DMS153 (cell line): ENCODE measurements at places on chromosomes 11 and 22.

DNA sequence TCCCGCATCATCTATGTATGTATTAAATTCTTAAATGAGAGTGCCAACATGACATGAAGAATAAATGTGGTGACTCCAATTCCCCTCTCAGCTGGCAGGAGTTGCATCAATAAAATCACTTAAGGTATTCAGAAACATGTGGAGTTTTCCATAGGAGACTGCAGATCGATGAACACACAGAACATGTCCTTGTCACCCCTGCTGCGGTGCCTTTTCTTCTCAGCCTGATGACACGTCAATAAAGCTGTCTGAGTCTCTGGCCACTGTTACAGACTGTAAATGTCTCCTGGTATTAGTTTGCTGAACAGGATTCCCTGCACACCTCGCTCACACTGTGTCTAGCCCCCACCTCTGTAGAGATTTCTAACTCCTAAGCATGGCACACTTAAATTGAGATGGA lies 460.5 kb downstream of the LRRC4C start:
- DNase-seq, result no peak

GRCh38 chr11:74638869-74639268 lies 46.5 kb downstream of the POLD3 start:
- no peak for DNase-seq

DNA sequence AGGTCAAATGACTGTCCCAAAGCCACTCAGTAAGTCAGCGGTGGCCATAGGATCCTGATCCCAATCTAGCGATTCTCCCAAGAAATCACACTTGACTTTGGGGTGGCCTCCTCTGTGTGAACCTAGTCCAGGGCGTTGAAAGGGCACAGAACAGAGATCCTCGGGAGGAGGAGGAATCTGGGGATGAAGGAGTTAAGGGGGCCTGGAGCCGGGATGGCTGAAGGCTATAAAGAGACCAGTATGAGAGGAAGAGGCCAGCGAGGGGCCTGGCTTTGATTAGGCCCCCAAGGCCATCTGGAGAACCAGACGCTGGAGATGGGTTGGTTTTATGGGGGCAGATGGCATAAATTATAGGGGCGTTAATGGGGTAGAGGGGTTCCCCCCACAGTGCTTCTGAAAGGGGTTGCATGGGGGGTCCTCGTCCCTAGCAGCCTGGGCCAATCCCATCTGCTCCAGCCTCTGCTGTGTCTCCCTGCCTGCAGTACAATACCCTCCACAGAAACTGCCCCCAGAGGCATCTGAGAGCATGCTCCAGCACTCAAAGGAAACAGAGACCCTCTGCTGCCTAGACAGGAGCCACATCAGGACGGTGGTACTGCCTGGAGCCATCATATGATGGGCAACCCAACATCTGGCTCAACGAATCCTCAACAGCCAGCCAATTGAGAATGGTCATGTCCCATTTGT lies 35.2 kb upstream of the TRIM29 start:
- DNase-seq, result no peak

DNA sequence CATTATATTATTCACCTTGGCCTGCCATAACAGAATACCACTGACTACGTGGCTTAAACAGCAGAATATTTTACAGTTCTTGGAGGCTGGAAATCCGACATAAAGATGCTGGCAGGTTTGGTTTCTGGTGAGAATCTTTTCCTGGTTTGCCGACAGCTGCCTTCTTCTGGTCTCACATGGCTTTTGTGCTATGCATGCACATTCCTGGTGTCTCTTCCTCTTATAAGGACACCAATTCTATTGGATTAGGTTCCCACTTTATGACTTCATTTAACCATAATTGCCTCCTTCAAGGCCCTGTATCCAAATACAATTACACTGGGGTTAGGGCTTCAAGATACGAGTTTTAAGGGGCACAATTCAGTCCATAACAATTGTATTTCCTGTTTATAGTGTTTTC lies 17.1 kb downstream of the RNF214 start:
- no peak for DNase-seq

DNA sequence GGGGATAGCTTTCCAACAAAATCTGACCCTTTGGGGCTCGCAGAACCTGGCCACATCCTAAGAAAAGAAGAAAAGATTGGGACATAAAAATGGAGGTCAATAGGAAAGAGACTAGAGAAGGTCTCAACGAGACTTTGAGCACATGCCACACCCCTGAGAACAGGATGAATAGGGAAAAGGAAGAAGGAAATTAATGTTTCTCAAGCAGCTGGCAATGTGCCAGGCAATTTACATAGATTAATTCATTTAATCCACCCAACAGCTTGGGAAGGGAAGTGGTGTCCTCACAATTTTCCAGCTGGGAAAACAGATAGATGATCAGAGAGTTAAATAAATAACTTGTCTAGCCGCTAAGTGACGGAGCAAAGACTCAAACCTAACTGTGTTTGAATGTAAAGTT lies 50.7 kb downstream of the PAMR1 start:
- DNase-seq, result no peak

DNA sequence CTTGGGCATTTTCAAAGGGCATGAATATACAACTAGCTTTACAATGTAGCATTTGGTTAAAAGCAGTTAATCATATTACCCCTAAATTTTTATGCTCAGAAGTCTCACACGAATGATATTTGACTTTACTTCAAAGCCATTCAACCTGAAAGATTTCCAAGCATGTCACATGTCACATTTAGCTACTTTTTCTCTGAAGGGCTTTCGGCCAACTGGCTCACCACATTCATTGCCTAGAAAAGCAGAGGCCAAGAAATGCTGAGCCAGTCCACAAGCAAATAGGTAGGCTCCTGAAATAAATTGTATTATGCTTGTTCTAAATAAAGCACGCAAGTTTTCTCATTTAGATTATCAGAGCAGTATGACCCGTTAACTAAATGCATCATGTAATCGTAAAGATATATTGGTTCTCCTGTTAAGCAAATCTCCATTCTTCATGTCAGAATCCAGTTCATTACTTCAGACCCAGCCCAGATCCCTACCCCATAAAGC lies 30.6 kb downstream of the PAX6 start:
- DNase-seq, result no peak

GRCh38 chr11:133934599-133935550 lies 21.9 kb downstream of the IGSF9B start:
- no peak for DNase-seq

DNA sequence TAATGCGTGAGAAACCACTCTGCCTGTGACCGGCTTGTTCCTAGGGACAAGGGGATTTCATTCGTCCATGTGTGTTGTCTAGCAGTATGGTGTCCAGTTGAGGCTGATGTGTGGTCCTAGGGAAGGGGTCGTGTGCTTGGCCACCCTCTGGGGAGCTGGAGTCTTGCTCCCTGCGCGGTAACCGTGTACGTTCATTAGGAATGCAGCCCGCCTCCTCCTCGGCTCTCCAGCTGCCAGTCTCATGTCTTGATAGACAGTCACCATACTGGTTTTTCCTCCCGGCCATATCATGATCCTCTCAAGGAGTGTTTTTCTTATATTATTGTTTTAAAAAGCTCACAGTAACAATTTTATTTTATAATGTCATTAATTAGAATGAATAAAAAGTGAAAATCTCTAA lies 5.9 kb downstream of the CTTN start:
- no peak for DNase-seq

DNA sequence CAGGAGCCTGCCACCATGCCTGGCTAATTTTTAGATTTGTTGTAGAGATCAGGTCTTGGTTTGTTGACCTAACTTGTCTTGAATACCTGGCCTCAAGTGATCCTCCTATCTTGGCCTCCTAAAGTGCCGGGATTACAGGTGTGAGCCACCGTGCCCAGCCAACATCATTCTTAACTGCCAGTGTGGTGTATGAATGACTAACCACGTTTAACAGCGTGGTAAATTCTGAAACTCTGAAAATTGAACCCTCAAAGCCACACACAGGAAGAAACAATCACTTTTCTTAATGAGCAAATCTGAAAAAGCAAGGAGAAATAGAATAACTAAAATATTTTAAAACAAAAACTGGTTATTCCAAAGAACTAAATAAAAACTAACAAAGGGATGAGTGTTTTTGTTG lies 7.4 kb downstream of the TMEM9B start:
- DNase-seq, result no peak

GRCh38 chr11:88359541-88359940 lies 22.0 kb upstream of the CTSC start:
- no peak for DNase-seq

DNA sequence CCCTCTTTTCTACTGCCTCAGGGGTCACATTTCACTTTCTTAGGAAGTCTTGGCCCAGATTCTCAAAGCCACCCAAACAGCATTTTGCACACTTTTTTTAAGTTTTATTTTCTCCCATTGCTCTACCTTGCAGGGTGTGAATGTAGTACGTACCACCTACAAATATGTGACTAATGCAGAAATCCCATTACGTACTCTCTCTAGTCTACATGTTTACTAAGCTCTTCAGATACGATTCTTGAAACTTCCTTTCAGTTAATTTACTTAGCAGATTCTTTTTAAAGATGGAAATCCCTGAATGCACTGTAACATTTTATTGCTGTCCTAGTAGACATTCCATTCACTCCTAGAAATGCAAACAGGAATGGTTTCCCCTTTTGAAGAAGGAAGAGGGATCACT lies 61.3 kb downstream of the LRRC4C start:
- DNase-seq, result no peak

- DNase-seq, result no peak
Measured at GRCh38 chr11:74257959-74258553, 53.4 kb downstream of the P4HA3 start.

DNA sequence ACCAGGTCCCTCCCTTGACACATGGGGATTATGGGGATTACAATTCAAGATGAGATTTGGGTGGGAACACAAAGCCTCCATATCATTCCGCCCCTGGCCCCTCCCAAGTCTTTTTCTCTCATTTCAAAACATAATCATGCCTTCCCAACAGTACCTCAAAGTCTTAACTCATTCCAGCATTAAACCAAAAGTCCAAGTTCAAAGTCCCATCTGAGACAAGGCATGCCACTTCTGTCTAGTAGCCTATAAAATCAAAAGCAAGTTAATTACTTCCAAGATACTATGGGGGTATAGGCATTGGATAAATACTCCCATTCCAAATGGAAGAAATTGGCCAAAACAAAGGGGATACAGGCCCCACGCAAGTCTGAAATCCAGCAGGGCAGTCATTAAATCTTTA lies 19.7 kb upstream of the EIF4G2 start:
- no peak for DNase-seq

- DNase-seq, result no peak
Measured at GRCh38 chr11:43975629-43976028, 33.2 kb downstream of the C11orf96 start.

GRCh38 chr22:44307509-44308169 lies 5.1 kb downstream of the SHISAL1 start:
- DNase-seq, result no peak

DNA sequence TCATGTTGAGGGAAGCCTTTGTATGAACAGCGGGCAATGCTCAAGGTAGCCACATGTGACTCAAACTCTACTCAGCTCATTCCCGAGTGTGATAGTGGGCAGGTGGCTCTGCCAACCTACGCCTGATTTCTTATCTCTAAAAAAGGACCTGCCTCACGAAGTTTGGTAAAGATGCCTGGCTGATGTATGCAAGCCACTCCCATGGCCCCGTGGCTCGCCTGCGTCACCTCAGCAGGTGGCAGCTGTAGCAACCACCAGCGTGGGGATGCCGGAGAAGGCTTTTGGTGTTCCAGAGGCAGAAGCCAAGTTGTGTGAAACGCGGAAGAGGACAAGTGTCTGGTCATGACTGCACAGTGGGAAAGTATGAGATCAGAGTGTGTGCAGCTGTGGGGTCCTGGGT lies 5.4 kb downstream of the FADS2 start:
- DNase-seq, result no peak

DNA sequence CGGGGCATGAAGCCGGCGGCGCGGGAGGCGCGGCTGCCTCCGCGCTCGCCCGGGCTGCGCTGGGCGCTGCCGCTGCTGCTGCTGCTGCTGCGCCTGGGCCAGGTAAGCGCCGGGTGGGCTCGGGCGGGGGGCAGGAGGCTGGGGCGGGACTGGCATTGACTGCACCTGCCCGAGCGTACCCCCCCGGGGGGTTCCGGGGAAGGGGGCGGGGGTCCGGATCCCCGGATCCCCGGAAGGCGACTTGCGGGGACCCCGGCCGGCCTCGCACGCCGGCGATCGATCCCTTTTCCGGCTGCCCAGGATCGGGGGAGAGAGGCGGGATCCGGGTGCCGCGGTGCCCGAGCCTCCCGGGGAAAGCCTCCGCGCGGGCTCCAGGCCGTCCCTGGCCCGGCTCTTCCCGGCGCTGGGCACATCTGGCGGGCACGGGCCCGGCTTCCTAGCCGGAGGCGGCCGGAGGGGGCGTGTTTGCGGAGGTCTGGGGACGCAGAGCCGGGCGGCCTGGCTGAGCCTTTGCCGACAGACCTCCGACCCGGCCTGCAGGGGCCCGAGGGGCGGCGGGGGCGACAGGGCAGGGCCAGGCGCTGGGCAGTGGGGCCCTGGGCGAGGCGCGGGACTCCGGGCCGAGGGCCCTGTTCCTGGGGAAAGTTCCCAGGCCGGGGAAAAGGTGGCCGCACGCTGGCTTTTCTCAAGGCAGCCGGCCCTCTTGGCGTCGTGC lies 705 bp downstream of the PTPRJ start:
- no peak for DNase-seq

- DNase-seq, result no peak
Measured at GRCh38 chr11:94629741-94630140, 62.6 kb downstream of the PIWIL4 start.

- DNase-seq, result no peak
Measured at GRCh38 chr11:17772704-17773600, 38.4 kb downstream of the KCNC1 start.

DNA sequence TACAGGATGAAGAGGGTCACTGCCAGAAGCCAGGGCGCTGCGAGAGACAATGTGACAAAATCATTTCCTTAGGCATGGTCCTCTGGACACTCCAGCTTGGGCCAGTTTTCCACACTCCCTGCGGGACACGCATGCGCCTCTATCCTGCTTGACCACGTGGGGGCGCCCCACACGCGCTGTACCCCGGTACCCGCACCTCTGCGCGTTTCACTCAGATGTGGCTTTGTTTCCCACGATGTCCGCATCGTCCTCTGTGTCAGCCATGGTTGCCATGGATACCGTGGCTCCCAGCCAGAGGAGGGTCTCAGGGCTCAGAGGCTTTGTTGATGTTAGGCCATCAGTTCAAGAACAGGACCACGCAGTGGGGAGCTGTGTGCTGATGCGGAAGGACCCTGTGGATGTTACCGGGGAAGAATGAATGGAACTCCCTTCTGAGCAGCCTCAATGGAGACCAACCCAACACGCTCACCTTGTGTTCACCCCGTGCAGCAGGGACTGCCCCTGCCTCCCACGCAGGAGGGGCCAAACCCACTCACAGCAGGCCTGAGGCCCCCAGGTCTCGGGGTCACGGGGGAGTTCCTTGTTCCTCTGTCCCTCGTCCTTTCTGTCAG lies 101.1 kb upstream of the SLC22A12 start:
- DNase-seq, result peak; percentile 38

GRCh38 chr22:22756109-22756508 lies 111.7 kb downstream of the GGTLC2 start:
- DNase-seq, result no peak

DNA sequence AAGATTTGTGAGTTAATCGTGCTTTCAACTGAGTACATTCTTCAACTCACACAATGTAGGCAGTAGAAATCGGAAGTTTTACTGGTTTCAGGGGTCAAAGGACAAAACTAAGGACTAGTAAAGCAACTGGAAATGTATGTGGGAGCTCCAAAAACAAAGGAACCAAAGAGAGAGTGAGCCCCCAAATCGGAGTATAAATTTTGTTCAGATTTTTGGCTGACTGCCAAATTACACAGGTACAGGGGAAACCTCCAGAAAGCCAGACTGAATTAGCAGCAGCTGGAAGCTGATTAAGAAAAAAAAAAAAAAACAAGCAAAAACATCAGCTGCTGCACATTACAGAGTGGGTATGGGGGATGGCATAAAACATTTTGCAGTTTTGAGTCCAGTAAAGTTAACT lies 75.2 kb upstream of the GNAZ start:
- no peak for DNase-seq

- no peak for DNase-seq
Measured at GRCh38 chr22:45008186-45008681, 1.6 kb downstream of the PHF21B start.
